Activated T-cell treated with anti-CD3 and anti-CD28 coated beads, Interleukin-2, amount 50 U/mL, for 1 hour (primary cell): ENCODE measurements at places on chromosomes 7 and 10.

- no peak for DNase-seq
These were observed 280.8 kb downstream of the DPP6 start for GRCh38 chr7:154332811-154333580.

GRCh38 chr10:27192284-27192683 is 37.1 kb downstream of the MASTL start:
- no peak for DNase-seq

DNA sequence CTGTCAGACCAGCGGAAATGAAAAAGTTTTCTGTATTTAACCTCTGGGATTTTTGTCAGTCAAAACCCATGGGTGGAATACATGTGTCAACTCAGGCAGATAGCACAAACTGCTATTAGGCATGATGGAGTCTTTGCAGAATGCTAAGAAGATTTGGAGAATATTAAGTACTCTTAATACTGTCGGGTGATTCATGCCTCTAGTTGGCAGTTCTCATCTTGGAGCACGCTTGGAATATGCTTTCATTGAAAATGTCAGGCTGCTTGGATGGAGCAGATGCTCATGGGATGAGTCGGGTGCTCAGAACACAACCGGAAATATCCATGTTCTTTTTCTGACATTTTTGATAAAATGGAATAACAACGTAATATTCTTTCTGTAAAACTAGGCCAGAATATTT is 27.6 kb upstream of the PRKG1 start:
- no peak for DNase-seq

DNA sequence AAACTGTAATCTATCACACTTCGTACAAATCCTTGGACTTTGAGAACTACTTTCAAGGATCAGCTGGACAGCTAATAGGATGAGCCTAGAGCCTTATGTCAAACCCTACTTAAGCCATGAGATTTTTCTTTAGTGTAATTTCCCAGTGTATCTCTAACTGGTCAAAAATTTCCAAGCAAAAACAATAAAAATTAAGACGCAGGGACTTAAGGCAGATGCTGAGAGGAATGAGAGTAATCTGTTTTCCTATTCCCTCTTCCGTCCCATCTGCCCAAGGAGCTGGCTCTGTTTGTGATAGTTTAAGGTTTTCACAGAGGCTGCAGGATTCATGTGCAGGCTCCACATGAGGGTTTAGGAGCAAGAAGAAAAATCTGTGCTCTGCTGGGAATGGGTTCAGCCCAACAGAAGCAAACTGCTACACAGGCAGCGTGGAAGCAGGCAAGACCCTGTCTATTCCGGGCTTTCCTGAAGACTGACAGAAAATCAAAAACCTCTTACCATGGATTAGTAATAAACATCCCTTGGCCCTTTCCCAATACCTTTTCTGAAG is 62.2 kb downstream of the ARMH3 start:
- DNase-seq = no peak

- no peak for DNase-seq
These were observed 526 bp downstream of the ZNF248 start for GRCh38 chr10:37856881-37857286.

- no peak for DNase-seq
These were observed 468.4 kb downstream of the TCERG1L start for GRCh38 chr10:130843051-130843653.

GRCh38 chr10:117457071-117457810 is 82.0 kb upstream of the PDZD8 start:
- DNase-seq = no peak

DNA sequence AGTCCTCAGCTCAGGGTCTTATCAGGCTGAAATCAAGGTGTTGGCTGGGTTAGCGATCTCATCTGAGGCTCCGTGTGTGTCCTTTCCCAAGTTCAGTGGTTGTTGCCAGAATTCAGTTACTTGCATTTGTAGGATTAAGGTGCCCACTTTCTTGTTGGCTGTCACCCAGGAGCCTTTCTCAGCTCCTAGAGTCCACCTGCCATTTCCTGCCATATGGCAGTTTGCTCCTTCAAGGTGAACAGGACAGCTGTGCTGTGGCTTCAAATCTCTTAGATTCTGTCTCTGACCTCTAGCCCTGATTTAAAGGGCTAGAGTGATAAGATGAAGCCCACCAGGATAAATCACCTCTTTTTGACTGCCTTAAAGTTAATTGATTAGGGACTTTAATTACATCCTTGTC is 1.0 kb upstream of the HIF1AN start:
- DNase-seq = no peak

GRCh38 chr10:120555842-120556532 is 99.0 kb downstream of the PLPP4 start:
- DNase-seq = no peak

GRCh38 chr7:91537260-91538152 is 273.3 kb downstream of the FZD1 start:
- no peak for DNase-seq

- no peak for DNase-seq
These were observed 25.9 kb downstream of the TRIM8 start for GRCh38 chr10:102670065-102670670.
